ENCODE measurements at places on chromosomes 5 and 9.

DNA sequence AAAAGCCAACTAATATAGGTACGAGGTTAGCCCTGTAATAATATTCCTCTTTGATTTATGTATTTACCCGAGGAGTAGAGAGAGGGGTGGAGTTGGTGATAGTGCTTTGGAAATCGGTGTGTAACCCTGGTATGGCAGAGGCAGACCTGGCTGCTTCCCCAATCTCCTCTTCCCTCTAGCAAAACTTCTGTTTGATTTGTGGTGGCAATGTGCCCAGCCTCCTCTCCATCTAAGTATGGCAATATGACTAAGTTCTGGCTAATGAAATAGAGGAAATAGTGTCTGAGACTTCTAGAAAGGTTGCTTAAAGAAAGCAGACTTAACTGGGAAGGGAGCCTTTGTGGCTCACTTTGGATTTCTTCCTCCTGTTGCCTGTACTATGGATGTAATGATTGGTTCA lies 491.1 kb downstream of the ENC1 start:
- DNase-seq = peak; percentile 74

- DNase-seq = no peak
Observed at GRCh38 chr5:123429221-123429954, 6.2 kb upstream of the CEP120 start.

- DNase-seq = no peak
Observed at GRCh38 chr5:133819977-133820471, 148.4 kb downstream of the C5orf15 start.

GRCh38 chr5:179588166-179588565 lies 35.3 kb downstream of the HNRNPH1 start:
- no peak for DNase-seq
